Hematopoietic multipotent progenitor cell treated with erythropoietin and hydrocortisone succinate and interleukin-3 and kit ligand, for 8 days (in vitro differentiated cells): ENCODE measurements at places on chromosomes 6 and 20.

DNA sequence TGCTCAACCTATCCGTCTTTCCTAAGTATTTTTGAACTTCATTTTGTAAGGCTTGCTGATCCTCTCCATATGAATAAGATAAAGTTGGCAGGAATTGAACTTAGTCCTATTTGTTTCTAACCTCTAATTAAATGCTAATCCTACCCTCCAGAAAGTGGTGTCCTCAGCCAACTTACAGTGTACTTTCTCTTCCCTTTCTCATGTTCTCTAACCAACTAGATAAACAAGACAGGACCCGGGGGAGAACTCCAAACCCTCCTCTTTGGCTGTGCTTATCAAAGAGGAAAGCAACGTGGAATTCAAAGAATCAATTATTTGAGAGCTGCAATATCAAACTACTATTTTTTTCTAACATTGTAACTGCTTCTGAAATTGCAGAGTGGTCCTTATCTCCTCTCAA, 56.5 kb upstream of the NRSN1 start:
- no peak for DNase-seq

DNA sequence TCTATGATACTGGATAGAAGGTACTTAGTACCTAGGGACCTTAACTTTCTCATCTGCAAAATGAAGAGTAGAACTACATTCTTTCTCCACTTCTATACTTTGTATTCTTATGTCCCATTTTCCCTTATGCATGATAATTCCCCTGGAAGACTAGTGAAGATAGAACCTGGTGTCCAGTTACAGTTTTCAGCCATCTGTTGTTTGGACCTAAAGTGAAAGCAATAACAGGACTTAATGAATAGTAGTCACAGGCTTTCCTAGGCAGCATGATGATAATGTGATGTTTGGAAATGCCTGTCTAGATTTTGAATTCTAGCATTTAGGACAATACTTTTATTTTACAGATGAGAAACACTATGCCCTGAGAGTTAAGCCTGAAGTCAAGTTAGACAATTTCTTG, 153.8 kb downstream of the RIMS1 start:
- no peak for DNase-seq

DNA sequence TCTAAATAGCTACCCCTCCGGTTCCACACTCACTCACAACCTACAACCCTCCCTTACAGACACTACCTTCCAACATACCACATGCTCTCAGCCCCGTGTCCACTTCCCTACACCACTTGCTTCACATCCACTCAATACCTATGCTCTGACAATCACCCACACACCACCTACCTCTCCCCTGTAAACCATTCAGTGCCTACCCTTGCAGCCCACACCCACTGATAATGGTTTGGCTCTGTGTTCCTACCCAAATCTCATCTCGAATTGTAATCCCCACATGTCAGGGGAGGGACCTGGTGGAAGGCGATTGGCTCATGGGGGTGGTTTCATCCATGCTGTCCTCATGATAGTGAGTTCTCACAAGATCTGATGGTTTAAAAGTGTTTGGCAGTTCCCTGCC, 9.8 kb upstream of the ZNF343 start:
- peak; percentile 55 for DNase-seq

DNA sequence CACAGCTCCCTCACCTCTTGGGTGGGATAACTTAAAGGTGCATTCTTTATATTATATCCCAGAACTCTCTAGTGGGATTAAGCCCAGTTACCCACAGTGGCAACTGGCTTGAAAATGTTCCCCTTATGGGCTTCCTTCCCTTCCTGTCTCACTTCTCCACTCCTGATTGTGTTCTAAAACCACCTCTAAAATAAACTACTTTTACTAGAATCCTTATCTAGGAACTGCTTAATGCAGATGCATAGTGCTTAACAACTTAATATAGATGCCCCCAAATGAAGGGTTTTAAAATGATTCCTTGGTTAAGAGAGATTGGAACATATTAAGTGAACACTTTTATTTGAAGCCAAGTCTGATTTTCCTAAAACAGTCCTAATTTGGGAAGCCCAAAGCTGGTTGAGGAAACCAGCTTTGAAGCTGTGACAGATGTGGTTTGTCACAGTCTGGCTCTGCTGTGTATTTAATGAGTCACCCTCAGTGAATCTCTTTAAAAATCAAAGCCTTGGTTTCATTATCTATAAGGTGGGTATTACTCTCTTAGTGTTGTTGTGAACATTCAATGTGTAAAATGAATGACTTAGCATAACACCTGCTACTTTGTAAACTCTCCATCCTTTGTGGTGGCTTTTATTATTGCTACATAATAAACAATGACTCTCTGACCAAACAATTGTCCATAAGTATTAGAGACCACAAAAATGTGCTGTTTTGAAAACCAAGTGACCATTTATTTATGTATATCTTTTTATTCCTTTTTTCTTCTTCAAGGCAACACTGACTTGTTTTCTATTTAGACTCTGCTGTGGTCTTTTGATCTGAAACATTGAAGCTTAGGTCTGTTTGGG, 24.4 kb downstream of the PLCB1 start:
- no peak for DNase-seq

GRCh38 chr6:101537753-101538316, 144.3 kb downstream of the GRIK2 start:
- DNase-seq: no peak
